Heart right ventricle (tissue), 16 donors: ENCODE measurements at places on chromosomes 6 and 20. TPM values are rescaled to one million over a fixed set of nuclear protein-coding genes. Genes with fewer than 3 reads are reported as not detected.

GRCh38 chr6:52130440-52130839 is 43.0 kb upstream of the PKHD1 start:
- no peak for DNase-seq

KIF3B gene
- total RNA-seq = 14.3 TPM

DNA sequence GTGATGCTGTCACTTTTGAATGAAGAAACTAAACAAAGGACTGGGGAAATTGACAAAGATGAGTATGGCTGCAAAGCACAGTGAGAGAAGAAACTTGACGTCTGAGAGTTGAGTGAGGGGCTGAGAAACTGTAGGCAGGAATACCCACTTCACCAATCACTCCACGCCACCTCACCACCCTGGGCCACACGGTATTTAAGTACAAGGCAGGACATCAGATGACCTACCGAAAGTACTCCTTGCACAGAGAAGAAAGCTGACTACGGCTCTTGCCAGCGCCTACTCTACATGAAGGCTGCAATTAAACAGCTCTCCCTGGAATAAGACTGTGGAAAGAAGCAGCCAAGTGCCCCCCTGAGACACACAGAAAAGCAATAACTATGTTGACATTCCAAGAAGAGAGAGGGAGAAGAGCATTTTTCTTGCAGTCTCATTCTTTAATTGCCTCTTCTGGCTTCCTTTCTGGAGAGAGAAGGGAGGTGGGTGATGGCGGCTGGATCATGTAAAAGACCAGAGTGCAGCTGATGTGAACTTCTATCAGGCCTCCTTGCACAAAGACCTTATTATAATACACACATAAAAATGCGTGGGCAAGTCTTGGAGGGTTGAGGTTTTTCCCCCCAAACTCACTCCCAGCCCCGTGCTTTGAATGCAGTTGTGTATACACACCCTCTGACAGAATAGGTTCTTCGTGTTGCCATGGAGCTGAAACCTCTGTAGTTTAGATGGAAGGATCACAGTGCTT is 44.6 kb downstream of the HIVEP2 start:
- no peak for DNase-seq

DNA sequence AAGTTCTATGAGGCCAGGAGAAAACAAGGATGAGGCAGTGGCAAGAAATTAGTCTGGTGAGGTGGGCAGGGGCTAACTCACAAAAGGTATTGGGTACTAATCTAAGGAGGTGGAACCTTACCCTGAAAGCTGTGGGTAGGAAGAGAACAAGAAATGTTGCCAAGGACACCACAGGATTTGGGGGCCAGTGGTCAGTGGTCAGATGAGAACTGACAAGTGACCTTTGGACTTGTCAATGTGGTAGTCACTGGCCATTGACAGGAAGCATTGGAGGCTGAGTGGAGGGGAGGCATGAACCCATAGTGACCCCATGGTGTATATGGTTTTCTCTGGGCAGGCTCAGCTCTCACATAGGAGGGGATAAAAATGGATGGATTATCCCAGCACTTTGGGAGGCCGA is 25.3 kb upstream of the SMIM29 start:
- DNase-seq = no peak

- no peak for DNase-seq
These were observed 10.8 kb upstream of the AKAP7 start for GRCh38 chr6:131124336-131125071.

- peak; percentile 30 for DNase-seq
These were observed 111.9 kb upstream of the GGTLC1 start for GRCh38 chr20:24100370-24101011.

DNAAF9 gene
- total RNA-seq = 31.3 TPM

PSORS1C2 gene
- total RNA-seq = not detected

DNA sequence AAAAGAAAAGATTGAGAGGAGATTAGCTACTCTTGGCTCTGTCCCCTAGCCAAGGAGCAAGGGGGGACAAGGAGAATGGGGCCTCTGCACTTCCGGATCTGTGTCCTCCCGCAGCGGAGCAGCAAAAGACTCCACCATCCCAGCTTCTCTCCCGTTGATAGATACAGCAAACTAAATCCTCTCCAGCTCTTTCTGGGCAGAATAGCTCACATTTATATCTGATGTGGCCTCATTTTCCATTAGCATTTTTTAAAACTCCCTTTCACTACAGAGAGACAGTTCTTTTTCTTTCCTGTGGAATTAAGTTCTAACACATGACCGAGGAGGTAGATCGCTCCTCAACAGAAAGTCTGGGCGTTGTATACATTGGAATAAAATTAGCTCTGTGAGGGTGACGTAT is 260.9 kb upstream of the SOX4 start:
- no peak for DNase-seq
